ENCODE measurements at places on chromosomes 5 and 9. TPM values are rescaled to one million over a fixed set of nuclear protein-coding genes. Genes with fewer than 3 reads are reported as not detected.

DNA sequence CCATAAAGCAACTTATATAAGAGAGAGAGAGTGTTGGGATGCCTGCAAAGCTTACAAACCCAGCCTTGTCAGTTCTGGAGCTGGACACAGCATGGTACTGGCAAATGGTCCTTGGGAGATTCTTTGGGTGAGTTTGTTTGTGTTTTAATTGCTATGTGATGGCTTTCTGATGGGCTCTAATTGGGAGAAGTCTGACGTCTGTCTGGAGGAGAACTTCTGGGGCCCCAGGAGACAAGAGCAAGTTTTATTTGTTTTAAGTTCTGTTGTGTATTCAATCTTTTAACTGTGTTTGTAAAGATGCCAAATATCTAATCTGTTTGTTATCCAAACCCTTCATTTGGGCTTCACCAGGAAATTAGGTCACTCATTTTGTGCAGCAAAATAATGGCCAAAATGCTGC lies 50.3 kb upstream of the AFAP1L1 start:
- DNase-seq: no peak

- DNase-seq: no peak
Measured at GRCh38 chr5:118506217-118506852, 482.0 kb downstream of the DTWD2 start.

- no peak for DNase-seq
Measured at GRCh38 chr9:92295240-92295790, 1.8 kb upstream of the IARS1 start.

- DNase-seq: no peak
Measured at GRCh38 chr5:145141534-145141933, 693.6 kb downstream of the PRELID2 start.

- no peak for DNase-seq
Measured at GRCh38 chr9:70165006-70165602, 93.7 kb upstream of the SMC5 start.

DNA sequence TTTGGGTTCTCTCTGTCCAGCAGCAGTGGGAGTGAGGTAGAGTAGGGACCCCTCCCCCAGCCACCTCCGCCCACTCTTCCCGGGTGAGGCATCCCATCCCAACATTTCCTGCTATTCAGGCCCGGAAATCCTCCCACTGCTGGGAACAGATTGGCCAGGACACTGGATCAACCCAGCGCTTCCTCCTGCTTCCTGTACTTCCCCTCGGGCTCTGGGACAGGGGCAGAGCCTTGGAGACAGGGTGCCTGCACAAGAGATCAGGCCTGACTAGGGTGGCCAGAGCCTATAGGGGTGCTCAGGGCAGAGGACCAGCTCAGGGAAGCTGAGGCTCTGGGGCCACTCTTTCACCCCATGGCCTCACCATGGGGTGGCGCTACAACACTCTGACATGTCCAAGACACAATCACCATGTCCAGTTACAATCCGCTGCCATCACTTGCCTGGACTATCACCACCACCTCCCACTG lies 14.5 kb downstream of the SH2D3C start:
- DNase-seq: no peak

MED10 gene
- 50.6 TPM for total RNA-seq

ABLIM3 gene
- not detected for total RNA-seq

ABCA2 gene
- 22.6 TPM for total RNA-seq

Data from Caco-2 (cell line).